ENCODE measurements at places on chromosomes 3 and 15.
A peak's percentile ranks its signal among the peaks of the same experiment; 100 is the strongest.

GRCh38 chr3:134161898-134162615 lies 88.6 kb downstream of the RYK start:
- no peak for DNase-seq

DNA sequence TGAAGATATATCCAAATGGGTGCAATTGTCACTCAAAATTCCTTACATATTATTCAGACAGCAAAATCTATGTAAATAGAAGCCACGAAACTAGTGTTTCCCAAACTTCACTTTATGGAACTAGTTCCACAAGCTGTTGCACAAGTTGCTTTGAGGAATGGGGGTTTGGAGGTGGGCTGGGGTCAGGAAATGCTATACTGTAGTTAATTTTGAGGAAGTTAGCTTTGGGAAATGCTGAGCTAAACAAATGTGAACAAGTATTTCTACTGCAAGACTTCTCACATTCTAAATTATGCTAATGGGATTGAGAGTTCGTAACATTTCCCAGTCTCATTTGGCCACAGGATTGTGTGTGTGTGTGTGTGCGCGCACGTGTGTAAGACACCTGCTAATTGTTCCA lies 28.7 kb upstream of the SAMMSON start:
- no peak for DNase-seq

DNA sequence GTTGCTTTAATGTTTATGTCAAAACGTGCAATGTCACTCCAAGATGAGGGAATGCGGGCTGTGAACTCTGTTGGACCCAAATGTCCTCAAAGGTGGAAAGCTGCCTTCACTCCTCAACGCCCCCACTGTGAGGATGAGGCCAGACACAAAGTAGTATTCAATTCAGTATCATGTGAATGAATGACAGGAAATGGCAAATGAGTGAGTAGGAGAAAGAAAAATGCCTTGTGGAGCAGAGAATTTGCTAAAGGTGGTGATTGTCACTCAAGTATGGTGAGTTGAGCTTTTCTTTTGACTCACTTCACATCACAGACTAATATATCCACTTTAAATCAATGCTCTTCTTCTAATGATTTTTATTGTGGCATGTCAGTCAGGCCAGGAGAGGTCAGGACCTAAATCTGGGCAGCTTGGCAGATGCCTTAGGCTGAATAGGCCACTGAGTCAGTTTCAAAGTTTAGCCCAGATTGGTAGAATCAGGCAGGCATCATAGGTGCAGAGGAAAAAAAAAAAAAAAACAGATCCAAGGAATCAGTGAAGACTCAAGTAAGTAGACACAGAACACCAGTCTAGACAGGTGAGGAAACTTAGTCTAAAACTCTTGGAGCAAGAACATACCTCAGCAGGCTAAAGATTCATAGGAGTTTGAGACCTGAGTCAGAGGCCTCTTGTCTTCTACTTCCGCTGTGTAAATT lies 71.0 kb upstream of the ZBED2 start:
- no peak for DNase-seq

DNA sequence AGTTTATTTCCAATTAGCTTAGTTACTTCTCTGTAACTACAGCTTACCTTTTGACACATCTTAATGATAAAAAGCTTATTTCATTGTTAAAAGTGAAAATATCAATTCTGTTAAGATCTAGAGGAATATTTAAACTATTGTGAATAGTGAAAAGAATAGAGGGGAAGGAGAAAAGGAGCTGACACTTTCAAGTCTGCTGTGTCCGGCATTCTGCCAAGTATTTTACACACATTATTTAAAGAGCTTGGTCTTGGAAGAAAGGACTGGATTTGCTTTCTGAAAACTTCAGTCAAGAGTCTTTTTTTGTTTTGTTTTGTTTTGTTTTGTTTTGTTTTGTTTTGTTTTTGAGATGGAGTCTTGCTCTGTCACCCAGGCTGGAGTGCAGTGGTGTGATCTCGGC lies 34.8 kb downstream of the CCDC80 start:
- no peak for DNase-seq

- DNase-seq: no peak
Measured at GRCh38 chr15:80878242-80878866, 99.2 kb downstream of the CEMIP start.

GRCh38 chr3:116083683-116084082 lies 361.6 kb downstream of the LSAMP start:
- no peak for DNase-seq

DNA sequence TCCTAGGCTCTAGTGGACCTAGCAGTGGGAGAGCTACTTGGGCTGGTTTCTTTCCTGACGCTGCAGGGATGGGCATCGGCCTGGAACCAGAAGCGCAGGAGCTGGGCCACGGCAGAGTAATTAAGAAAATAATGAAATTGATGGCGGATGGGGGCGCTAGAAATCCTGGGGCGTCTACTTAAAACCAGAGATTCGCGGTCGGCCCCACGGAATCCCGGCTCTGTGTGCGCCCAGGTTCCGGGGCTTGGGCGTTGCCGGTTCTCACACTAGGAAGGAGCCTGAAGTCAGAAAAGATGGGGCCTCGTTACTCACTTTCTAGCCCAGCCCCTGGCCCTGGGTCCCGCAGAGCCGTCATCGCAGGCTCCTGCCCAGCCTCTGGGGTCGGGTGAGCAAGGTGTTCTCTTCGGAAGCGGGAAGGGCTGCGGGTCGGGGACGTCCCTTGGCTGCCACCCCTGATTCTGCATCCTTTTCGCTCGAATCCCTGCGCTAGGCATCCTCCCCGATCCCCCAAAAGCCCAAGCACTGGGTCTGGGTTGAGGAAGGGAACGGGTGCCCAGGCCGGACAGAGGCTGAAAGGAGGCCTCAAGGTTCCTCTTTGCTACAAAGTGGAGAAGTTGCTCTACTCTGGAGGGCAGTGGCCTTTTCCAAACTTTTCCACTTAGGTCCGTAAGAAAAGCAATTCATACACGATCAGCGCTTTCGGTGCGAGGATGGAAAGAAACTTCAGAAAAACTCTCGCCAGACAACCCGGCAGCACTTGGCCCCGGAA lies 6.1 kb downstream of the SOX14 start:
- no peak for DNase-seq

GRCh38 chr15:57156210-57156884 lies 220.0 kb upstream of the CGNL1 start:
- DNase-seq: no peak

DNA sequence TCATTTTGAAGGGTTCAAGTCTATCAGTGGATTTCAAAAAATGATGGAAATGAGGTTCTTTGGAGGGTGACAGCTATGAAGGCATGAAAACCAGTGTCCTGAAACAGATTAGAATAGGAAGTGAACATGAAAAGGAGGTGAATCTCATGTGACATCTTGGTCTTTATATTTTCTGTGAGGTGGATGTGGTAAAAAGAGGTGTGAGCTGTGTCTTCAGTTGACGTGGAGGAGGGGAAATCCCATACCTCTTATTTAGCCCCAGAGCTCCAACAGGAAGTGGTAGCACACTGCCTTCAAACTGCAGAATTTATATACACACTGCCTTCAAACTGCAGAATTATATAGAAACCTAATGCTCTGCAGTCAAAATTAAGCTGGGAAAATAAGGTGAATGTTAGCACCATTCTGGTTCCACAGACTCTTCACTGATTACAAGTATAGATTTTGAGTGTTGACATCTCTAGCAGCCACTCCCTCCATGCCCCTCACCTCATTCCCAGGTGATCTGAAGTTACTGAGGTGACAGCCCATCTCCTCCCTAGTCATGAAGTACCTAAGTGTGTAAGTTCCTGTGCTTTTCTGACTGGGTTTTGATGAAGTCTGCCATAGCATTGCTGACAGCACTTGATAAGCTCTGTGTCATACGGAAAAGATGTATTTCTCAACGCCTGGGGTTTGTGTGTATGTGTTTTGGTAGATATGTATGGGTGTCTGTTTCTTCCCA lies 2.7 kb downstream of the RAB8B start:
- no peak for DNase-seq

GRCh38 chr3:77815467-77815866 lies 775.6 kb downstream of the ROBO2 start:
- no peak for DNase-seq

- peak; percentile 10 for DNase-seq
Measured at GRCh38 chr3:170012683-170013400, 25.0 kb upstream of the GPR160 start.

DNA sequence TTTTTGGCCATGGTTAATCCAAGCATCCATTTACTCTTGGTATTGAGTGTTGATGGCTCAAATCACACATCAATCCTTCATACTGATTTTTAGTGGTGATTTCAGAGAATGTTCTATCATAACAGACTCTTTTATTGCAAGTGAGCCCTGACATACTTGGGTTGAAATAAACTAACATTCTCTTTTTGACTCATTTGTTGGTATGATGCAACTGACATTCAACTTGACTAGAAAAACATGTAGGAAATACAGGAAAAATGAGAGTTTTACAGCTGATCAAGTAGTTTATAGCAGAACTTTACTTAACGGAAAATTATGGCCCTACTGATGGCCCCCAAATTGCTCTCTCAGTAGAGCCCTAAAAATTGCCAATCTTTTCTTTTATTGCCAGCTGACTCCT lies 173.9 kb upstream of the CD96 start:
- no peak for DNase-seq

- peak; percentile 92 for DNase-seq
Measured at GRCh38 chr3:13479582-13480339, at the start of gene HDAC11. Gene HDAC11, plus strand, starts transcription at chr3:13480306. Its CDS starts 42 bp downstream, at chr3:13480348.

DNA sequence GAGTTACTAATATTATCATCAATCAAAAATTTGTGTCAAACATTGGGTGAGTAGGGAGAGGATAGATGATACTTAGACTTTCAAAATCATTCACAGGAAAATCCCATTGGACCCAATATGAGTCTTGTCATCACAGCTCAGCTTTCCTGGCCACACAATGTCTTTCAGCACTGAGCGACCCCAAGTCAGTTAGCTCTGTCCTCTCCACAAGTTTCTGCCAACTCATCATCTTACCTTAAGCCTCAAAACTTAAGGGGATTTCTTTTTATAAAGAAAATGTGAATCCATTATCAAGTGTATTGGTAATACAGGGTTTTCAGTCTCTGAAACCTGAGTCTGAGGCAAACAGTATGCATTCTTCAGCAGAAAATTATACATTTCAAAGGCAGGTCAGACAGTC lies 55.8 kb downstream of the SUMF1 start:
- DNase-seq: no peak

DNA sequence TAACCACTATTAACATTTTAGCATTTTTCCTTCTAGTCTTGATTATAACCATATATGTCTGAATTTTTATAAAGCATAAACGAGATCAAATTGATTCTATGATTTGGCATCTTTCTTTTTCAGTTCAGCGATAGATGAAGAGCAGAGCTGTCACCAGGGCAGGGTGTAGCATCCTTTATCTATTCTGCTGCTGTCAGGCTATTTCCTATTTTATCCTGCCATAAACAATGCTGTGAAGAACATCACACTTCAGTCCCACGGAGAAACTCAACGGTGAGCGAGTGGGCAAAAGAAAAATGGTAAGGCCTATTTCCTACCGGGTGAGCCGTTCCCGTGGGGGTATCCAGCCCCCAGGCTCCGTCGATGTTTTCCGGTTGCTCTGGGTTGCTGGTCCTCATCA lies 15.5 kb downstream of the TMEM40 start:
- DNase-seq: no peak

DNA sequence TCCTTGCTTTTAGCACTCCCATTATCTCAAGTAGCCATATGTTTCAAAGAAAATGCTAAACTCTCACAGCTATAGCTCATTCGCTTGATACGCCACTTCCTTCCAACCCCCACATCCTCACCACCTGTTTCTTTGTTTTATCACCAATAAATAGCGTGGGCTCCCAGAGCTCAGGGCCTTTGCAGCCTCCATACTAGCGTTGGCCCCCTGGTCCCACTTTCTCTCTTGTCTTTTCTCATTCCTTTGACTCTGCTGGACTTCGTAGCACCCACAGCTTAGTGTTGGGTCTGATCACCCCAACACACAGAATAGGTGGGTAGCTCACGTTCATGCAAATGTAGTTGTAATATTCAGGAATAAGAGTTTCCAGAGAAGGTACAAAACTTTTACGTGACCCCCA lies 4.1 kb upstream of the GPD1L start:
- no peak for DNase-seq

- DNase-seq: no peak
Measured at GRCh38 chr3:71652781-71653413, 69.4 kb upstream of the FOXP1 start.

DNA sequence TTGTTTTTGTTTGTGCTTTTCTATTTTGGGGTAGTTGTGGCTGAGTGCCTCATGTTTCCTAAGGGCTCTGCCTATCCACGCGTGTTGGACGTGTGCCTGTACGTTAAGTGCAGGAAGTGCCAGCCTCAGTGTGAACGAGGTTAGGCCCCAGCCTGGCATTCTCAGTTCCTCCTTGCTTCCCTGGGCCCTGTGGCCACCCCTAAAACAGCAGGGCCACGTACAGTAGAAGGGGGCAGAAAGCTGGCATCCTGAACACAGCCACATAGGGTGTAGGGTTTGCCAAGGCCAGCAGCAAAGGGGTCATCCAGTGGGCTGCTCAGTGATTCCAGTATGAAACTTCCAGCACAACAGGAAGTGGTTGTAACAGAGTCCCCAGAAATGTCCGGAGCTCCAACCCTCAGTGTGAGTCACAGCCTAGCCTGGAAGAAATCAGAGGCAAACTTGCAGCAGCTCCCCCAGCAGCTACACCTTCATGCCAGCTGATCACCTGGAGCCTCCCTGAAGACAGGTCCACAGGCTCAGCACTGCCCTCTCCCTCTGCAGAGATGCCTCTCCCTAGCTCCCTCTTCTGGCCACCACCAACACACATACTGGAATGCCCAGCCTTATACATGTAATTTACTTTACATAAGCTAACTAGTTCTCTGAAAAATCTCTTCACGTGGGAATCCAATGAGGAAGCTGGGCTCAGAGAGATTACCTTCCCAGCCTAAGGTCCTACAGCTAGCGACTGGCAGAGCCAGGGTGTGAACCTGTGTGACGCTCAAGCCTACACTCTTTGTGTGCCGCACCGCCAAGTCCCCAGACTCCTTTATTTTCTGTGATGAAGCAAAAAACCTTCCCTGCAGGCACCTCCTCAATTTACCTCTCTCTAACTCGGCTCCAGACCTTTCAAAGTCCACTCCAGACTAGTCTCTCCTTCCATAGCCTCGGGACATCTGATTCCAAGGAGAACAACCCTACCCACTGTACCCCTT lies 26.6 kb downstream of the ILDR1 start:
- DNase-seq: no peak

GRCh38 chr3:83438188-83438587 lies 1520.6 kb upstream of the CADM2 start:
- no peak for DNase-seq

GRCh38 chr3:115503394-115503793 lies 119.9 kb upstream of the GAP43 start:
- no peak for DNase-seq

DNA sequence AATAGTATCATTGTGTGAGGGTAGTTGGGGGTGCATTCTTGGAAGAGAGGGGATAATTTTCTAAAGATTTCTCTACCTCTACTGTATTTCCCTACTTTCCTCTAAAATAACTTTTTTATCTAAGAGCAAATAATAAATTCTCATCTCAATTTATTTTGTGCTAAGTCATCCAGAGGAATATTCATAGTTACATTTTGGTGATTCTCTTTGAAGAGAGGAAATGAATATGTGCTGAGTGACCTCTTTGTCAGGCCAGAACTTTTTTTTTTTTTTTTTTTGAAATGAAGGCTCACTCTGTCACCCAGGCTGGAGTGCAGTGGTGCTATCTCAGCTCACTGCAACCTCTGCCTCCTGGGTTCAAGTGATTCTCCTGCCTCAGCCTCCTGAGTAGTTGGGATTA lies 15.1 kb upstream of the CCDC80 start:
- DNase-seq: no peak

GRCh38 chr3:17040322-17040989 lies 155.7 kb downstream of the PLCL2 start:
- no peak for DNase-seq

Measured in NCI-H774 (cell line).